ENCODE measurements at places on chromosomes 7 and 10. TPM values are rescaled to one million over a fixed set of nuclear protein-coding genes. Genes with fewer than 3 reads are reported as not detected.

Gene BTBD16
- not detected for total RNA-seq

Gene ASB15
- total RNA-seq, result not detected

Gene CWF19L1
- 47.6 TPM for total RNA-seq

GRCh38 chr10:89609833-89610346, 35.2 kb downstream of the PANK1 start:
- DNase-seq, result no peak
- H3K4me3 ChIP-seq, result no peak overlapping the region
- no peak overlapping the region for H3K27ac ChIP-seq
- peaks cover 3% of the 10 kb centered on the region for H3K27me3 ChIP-seq

GRCh38 chr10:29007748-29008610, 280.9 kb upstream of the LYZL1 start:
- no peak overlapping the region for H3K27ac ChIP-seq
- no peaks in the 10 kb centered on the region for H3K4me1 ChIP-seq
- no peaks in the 10 kb centered on the region for H3K36me3 ChIP-seq
- no peaks in the 10 kb centered on the region for H3K27me3 ChIP-seq
- no peak for DNase-seq

Measured in activated CD8-positive, alpha-beta memory T cell treated with anti-CD3 and anti-CD28 coated beads, Interleukin-2, amount 10 ng/mL, durations not matched to agents 7 days and 5 days (primary cell).